Effector CD4-positive, alpha-beta T cell (primary cell): ENCODE measurements at places on chromosomes 3 and 15.

- DNase-seq: no peak
Observed at GRCh38 chr15:65344914-65345275, 32.9 kb downstream of the IGDCC3 start.

- no peak for DNase-seq
Observed at GRCh38 chr15:57573151-57573550, 18.6 kb upstream of the MYZAP start.

DNA sequence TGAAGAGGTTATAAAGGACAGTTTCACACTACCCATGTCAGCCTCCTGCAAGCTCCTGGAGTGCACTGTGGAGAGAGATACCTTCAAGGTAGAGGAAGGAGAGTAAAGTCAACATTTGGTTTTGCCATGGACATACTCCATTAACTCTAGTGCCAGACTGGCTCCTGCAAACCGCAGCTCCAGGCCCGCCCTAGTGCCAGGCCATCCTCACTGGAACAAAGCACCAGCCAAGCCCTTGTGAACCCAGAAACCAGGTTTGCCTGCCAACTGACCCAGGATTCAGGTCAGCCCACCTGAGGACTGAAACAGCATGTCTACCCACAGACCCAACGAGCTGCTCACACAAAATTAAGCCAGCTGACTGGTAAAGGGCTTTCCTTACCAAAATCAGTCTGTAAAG lies 41.0 kb upstream of the TP63 start:
- DNase-seq: no peak

GRCh38 chr15:35603301-35603700 lies 57.3 kb upstream of the DPH6 start:
- DNase-seq: no peak

DNA sequence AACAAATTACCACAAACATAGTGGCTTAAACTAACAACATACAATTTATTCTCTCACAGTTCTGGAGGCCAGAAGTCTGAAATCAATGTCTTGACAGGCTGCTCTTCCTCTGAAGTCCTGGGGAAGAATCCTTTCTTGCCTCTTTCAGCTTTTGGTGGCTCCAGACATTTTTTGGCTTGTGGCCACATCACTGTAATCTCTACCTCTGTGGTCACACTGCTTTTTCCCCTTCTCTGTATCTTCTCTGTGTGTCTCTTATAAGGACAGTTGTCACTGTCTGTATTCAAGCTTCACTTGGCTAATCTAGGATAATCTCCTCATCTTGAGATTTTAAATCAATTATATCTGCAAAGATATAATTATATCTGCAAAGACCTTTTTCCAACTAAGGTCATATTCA lies 80.3 kb upstream of the ABHD2 start:
- DNase-seq: no peak

DNA sequence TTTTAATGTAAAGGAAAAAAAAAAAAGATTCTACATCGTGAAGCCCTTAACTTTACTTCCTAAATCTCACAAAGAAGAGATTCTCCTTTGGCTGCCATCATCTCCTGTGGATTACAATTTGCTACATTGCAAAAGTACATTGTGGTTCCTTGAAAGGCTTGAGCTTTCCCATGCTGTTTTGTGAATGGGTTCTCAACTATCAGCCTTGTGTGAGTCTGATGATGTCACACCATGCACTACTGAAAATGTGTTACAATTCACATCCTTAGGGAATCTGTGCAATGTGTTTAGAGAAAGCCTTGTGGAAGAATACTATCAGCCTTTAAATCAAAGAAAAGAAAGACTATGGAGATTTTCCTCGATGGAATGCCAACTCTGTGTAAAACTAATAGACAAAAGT lies 510.0 kb upstream of the ALCAM start:
- DNase-seq: no peak

DNA sequence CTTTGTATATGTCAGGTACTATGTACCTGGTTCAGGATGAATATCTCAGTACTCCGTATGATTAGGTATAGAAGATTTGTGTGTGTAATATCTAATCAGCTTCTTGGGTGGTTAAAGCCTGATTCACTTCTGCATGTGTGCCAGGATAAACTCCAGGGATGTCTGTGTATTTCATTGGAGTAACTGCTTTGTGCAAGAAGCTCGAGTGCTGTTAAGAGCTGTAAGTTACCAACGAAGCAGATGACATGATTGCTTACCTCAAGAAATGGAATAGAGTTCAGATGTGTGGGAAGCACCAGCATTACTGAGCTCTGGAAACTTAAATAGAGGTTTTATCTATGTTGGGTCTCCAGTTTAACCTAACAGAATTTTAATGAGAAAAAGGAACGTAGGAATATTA lies 23.7 kb downstream of the FAM98B start:
- DNase-seq: no peak

DNA sequence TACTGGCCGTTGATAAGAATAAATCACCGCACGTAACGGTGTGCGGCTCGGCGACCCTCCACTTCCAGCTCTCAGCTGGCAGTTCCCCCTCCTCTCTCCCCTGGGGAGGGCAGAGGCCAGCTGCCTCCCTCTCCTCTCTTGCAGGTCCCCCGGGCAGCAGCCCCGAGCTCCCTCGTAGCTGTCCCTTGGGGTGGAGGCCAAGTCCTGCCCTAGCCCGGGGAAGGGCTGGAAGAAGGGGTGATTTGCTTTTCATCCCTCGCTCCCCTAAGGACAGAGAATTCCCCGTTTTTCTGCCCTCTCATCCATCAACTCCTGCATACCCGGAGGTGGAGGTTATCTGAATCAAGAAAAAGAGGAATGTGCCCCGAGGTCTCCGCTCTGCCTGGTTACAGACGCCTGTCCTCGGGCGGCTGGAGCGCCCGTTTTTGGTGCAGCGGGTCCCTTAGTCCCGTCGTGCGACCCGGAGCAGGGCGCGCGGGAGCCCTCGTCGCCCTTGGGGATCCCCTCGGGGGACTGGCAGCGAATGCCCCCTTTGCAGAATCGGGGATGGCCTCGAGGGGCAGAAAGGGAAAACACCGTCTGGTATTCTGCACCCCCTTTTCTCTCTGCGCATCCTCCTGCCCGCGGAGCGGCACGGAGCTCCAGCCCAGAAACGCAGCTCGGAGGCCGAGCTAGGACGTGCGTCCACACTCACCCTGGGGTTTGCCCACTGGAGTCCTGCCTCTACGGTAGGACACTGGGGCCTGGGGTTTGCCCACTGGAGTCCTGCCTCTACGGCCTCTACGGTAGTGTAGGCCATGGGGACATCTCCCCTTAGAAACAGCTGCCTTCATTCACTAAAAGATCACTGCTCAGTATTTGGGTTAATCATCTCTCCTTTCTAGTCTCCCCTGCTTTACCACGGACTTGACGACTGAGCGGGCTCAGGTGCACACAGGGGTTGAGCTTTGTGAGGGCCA lies 2.2 kb downstream of the PTPRG start:
- no peak for DNase-seq

GRCh38 chr3:115977866-115978265 lies 354.6 kb downstream of the GAP43 start:
- DNase-seq: no peak

DNA sequence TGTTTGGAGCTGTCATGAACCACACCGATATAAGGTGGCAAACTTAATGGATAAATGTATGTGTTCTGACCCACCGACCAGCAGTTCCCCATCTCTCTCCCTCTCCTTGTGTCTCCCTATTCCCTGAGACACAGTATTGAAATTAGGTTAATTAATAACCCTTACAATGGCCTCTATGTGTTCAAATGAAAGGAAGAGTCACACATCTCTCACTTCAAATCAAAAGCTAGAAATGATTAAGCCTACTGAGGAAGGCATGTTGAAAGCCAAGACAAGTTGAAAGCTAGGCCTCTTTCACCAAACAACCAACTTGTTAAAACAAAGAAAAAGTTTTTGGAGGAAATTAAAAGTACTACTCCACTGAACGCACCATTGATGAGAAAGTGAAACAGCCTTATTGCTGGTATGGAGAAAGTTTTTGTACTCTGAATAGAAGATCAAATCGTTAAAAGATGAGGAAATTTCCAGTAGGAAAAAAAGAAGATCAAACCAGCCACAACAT lies 15.0 kb downstream of the ATR start:
- DNase-seq: no peak

GRCh38 chr3:20552605-20553275 lies 366.7 kb upstream of the SGO1 start:
- no peak for DNase-seq

- no peak for DNase-seq
Observed at GRCh38 chr3:11413071-11413470, 140.9 kb downstream of the ATG7 start.

- no peak for DNase-seq
Observed at GRCh38 chr3:181610083-181610972, 101.4 kb upstream of the SOX2 start.

GRCh38 chr15:48646331-48646730 lies 822 bp upstream of the FBN1 start:
- no peak for DNase-seq

DNA sequence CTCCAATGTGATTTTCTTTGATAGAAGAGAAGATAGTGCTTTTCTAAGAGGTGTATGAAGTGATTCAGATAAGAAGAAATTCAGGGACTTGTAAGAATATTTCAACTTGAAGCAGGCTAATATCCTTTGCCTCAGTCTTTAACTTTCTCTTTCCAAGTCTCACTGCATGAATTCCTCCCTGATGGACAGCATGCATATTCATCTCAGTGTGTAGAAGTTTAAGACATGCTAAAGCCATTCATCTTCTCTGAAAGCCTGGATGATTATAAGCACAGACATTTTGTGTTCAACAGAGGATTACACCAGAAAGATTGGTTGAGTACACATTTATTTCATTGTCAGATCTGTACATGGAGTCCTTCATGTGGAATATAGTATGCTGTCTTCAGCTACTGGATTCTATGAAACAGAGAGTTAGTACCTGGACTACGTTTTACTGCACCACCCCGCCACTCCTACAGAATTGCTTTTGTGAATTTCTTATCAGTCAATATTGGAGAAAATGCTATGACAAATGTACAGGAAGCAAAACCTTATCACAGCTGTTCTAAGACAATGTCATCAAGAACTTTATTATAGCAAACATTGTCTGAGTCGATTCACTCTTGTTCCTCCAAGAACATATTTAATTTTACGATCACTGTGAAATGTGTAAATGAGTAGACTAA lies 1346.1 kb downstream of the OTOL1 start:
- no peak for DNase-seq

- no peak for DNase-seq
Observed at GRCh38 chr3:24843955-24844354, 349.3 kb upstream of the THRB start.

DNA sequence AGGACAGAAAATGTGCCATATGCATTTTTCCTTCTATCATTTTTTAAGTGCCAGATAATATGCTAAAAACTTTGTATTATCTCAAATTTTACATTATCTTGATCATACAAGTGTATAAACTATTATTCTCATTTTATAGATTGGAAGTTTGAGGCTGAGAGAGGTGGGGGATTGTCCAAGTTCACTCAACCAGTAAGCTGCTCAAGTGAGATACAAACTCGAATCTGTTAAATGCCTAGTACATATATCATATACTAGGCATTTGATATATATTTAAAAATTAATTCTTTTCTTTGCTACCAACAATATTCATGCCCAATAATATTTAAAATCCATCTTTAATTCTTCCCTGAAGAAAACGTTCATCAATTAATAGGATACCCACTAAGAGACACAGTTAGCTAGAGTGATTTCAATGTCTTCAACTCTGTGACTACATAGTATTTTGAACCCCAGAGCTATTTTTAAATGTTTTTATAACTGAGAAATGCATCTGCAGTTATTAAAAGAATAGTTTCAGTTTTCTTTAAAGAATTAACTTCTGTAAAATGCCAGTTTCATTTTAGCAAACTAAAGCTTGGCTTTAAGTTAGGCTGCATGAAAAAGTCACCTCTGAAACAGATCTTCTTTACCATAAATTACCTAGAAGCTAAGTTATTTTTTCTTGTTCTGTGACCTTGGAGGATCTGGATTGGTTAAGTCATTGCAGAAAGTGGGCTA lies 40.4 kb downstream of the IQCB1 start:
- DNase-seq: no peak
